Activated CD8-positive, alpha-beta T cell treated with anti-CD3 and anti-CD28 coated beads for 36 hours (primary cell): ENCODE measurements at places on chromosomes 2 and 18. TPM values are rescaled to one million over a fixed set of nuclear protein-coding genes. Genes with fewer than 3 reads are reported as not detected.

DNA sequence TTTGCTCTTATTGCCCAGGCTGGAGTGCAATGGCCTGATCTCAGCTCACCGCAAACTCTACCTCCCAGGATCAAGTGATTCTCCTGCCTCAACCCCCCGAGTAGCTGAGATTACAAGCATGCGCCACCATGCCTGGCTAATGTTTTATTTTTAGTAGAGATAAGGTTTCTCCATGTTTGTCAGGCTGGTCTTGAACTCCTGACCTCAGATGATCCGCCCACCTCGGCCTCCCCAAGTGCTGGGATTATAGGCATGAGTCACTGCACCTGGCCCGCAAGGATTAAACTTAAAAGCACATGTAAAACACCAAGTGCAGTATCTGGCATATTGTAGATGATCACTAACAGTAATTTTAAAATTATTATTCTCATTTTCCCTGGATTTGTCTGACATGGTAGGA, 72.9 kb downstream of the C1QL2 start:
- no peak overlapping the region for H3K27ac ChIP-seq
- DNase-seq: no peak
- no peaks in the 10 kb centered on the region for H3K4me1 ChIP-seq

GRCh38 chr2:108904680-108905079, 84.3 kb downstream of the EDAR start:
- H3K4me1 ChIP-seq: no peaks in the 10 kb centered on the region
- DNase-seq: no peak
- no peak overlapping the region for H3K4me3 ChIP-seq
- no peak overlapping the region for H3K27ac ChIP-seq
- H3K36me3 ChIP-seq: peaks cover 11% of the 10 kb centered on the region
- no peaks in the 10 kb centered on the region for H3K27me3 ChIP-seq

- no peaks in the 10 kb centered on the region for H3K36me3 ChIP-seq
- no peak overlapping the region for H3K27ac ChIP-seq
- no peak overlapping the region for H3K4me3 ChIP-seq
- no peaks in the 10 kb centered on the region for H3K4me1 ChIP-seq
- DNase-seq: no peak
- peaks cover 9% of the 10 kb centered on the region for H3K27me3 ChIP-seq
Observed at GRCh38 chr2:149422991-149423338, 92.6 kb downstream of the LYPD6 start.

DNA sequence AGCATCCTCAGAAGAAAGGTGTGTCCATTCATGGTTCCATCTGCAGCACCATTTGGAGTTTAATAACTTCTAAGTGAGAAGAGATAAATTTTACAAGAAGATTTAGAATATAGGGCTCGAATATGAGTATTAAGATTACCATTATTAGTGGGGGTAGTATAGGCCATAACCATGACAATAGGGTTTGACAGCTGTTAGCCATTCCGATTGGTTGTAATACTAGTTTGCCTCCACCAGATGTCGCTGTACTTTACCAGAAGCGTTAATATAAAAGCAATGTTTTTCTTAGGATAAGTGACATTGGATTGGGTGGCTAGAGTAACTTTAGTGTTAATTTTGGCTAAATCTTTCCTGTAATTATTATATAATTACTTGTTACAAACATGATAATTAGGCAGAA, 107.5 kb upstream of the SRD5A2 start:
- H3K4me3 ChIP-seq: no peak overlapping the region
- no peak overlapping the region for H3K27ac ChIP-seq
- peaks cover 2% of the 10 kb centered on the region for H3K27me3 ChIP-seq
- peaks cover 8% of the 10 kb centered on the region for H3K36me3 ChIP-seq

DNA sequence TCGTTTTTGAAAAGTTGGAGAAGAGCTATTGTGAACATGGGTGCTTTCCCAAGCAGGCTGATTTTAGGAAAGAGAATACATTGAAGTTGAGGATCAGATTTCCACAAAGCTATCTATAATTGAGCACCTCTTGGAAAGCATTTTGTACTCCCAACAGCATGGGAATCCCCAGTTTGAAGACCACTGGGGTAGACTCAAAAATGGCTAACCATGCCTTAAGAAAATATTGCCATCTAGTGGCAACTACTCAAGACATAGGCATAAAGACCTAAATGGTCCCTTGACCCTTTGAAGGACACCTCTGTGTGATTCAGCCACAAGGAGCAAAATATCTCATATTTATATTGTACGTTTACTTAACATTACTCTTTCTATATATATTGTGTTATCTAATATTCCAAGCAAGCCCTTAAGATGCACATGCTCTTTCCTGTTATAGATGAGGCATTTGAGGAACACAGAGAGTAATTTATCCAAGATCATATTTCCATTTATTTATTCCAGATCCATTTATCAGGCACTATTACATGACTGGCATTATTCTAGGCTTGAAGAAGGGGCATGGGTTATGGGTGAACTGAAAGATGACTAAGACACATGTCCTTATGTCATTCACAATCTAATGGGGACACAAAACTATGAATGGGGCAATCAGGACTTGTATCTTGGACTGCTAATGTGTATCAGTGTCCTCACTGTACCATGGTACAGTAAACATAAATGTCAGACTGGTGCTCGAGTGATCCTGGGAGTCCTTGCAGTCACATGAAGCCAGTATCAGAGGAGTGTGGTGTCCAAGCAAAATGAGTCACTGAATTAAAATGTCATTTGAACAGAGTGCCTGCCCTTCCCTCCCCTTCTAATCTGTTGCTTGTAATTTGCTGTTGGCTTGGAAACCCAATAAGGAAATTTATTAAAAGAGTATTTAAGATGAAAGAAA, 121.0 kb upstream of the XPO1 start:
- H3K27ac ChIP-seq: no peak overlapping the region
- no peaks in the 10 kb centered on the region for H3K36me3 ChIP-seq
- H3K27me3 ChIP-seq: no peaks in the 10 kb centered on the region
- DNase-seq: no peak

- peaks cover 5% of the 10 kb centered on the region for H3K27me3 ChIP-seq
- H3K4me1 ChIP-seq: no peaks in the 10 kb centered on the region
- H3K4me3 ChIP-seq: no peak overlapping the region
- no peaks in the 10 kb centered on the region for H3K36me3 ChIP-seq
- DNase-seq: no peak
Observed at GRCh38 chr2:219765231-219765911, 137.9 kb downstream of the SLC4A3 start.

- H3K4me3 ChIP-seq: no peak overlapping the region
- no peaks in the 10 kb centered on the region for H3K4me1 ChIP-seq
- H3K27me3 ChIP-seq: no peaks in the 10 kb centered on the region
- H3K27ac ChIP-seq: no peak overlapping the region
Observed at GRCh38 chr18:48308027-48308635, 101.1 kb downstream of the ZBTB7C start.

DNA sequence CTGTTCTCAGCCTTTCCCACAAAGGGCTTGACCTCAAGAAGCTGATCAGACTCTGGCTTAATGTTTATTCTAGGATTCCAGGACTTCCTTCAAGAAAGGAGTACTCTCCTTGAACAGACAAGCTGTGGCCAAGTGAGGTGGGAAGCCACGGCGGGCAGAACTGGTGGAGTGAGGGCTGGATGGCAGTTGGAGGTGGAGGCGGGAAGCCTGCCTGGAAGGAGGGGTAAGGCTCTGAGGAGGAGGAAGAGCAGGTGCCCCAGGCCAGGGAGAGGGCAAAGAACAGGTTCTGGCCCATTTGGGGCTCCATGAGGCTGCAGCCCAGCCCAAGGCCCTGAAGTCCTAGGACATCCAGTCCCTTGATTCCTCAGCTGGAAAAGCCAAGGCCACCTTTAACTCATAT, 143.9 kb downstream of the CYP26B1 start:
- H3K4me1 ChIP-seq: no peaks in the 10 kb centered on the region
- H3K4me3 ChIP-seq: no peak overlapping the region

DNA sequence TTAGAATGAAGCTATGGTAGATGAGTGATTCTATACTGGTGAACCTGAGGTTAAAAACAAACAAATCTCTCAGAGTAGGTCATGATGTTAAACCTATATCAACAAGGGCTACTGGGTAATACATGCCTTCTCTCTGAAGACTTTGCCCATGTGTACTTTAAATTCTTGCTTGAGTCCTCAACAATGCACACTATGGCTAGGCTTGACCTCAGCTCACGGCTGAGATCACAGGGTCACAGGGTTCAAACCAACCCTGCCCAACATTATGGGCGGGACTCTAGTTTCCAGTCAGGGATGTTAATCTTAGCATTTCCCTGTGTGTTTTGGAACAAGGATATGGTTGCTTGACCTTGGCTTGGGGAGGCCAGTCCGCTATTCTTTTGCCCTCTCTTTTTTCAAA, 7.7 kb downstream of the CD28 start:
- no peak for DNase-seq
- peak overlapping the region; percentile 35 for H3K4me3 ChIP-seq
- no peaks in the 10 kb centered on the region for H3K27me3 ChIP-seq
- H3K4me1 ChIP-seq: peaks cover 88% of the 10 kb centered on the region

DNA sequence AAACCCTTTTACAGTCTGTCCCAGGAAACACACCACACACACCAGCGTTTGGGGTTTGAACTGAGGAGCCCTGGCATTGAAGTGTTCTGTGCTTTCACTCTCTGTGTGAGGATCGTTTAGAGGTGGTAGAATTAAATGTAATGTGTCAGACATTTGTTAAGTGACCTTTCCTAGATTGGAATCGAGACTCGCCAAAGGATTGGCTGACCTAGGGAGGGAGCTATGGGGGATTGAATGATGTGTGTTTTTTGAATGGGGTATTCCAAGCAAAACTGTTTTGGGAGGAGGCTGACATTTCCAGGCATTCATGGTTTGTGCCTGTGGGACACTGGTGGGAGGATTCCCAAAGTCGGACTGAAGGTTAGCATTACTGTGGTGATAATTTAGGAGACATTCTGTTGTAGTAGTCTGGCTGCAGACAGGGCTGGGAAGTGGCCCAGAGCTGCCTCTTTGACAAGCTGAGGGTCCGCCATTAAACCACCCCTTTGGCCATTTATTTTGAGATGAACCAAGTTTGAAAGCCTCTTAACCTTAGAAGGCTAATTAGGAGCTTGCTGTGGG, 1.7 kb downstream of the MYO1B start:
- peak overlapping the region; percentile 83 for H3K4me3 ChIP-seq
- DNase-seq: peak; percentile 12
- H3K27ac ChIP-seq: no peak overlapping the region

DNA sequence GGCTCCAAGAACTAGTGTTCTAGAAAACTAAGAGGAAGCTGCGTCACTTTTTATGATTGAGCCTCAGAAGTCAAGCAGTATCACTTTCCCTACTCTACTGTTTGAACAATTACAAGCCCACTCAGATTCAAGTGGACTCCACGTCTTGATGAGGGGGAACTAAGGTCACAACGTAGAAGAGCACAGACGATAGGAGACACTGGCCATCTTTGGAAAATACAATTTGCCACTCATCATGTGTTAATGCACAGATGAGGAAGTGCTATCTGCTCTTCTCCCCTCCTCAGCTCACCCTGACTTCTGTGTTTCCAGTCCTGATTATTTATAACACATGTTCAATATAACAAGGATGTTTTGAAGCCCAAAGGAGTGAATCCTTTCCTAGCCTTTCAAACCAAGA, 76.1 kb upstream of the CYP1B1 start:
- H3K36me3 ChIP-seq: no peaks in the 10 kb centered on the region
- DNase-seq: no peak
- H3K27ac ChIP-seq: no peak overlapping the region
- H3K4me1 ChIP-seq: peaks cover 4% of the 10 kb centered on the region
- peaks cover 23% of the 10 kb centered on the region for H3K27me3 ChIP-seq
- H3K4me3 ChIP-seq: no peak overlapping the region

GRCh38 chr2:167843217-167843616, 404.2 kb downstream of the STK39 start:
- no peak overlapping the region for H3K4me3 ChIP-seq
- no peaks in the 10 kb centered on the region for H3K36me3 ChIP-seq
- DNase-seq: no peak
- peaks cover 13% of the 10 kb centered on the region for H3K27me3 ChIP-seq

DNA sequence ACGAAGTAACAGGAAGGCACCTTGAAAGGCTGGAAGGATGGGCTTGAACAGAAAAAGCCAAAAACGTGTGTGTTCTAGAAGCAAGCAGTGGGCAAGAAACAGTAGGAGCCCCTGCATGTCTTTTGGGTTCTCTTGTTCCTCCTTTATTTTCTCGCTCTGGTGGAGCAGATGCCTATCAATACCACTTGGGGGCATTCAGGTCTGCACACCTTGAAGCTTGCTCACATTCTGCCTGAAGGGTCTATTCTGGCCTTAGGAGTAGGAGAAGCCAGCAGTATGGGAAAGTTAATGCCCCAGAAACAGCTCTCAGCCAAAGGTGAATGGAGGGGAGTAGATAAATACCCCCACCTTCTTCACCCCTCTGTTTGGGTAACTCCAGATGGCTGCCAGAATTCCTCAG, 204.5 kb downstream of the TXNL1 start:
- H3K36me3 ChIP-seq: no peaks in the 10 kb centered on the region
- DNase-seq: no peak
- H3K27ac ChIP-seq: no peak overlapping the region
- peaks cover 2% of the 10 kb centered on the region for H3K27me3 ChIP-seq
- H3K4me3 ChIP-seq: no peak overlapping the region

- no peak overlapping the region for H3K27ac ChIP-seq
- no peaks in the 10 kb centered on the region for H3K36me3 ChIP-seq
- no peak for DNase-seq
- no peaks in the 10 kb centered on the region for H3K27me3 ChIP-seq
Observed at GRCh38 chr2:214108598-214108997, 302.3 kb upstream of the VWC2L start.

Gene SERPINB5
- total RNA-seq: not detected
